Pulmonary artery endothelial cell (primary cell): ENCODE measurements at places on chromosomes 12 and 14. TPM values are rescaled to one million over a fixed set of nuclear protein-coding genes. Genes with fewer than 3 reads are reported as not detected.

The RTN1 gene
- total RNA-seq = 0.78 and 1.5 TPM in 2 replicates

The CCDC77 gene
- total RNA-seq = 9.2 and 10.0 TPM in 2 replicates

The OR6C2 gene
- total RNA-seq = not detected in 2 replicates

DNA sequence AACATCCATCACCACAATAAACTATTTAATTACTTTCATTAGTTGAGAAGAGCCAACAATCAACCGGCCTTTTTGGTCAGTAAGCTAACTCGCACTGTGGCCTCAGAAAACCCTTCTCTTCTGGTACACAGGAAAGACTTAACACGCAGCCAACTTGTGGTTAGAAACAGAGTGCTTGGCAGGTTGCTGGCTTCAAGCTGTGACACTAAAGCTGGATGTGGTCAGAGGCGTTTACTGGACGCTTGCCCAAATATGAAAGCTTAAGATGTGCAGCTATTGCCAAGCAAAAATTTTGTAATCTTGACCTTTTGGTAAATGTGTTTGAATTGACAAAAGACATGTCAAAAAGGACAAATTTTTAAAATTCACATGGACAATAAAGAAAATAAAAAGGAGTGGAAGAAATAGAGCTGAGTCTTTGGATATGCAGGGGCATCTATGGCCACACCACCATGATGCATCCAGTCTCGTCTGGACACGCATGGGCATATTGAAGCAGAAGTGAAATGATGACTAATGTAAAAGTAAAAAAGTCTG is 2.6 kb upstream of the KLRK1 start:
- DNase-seq = peak; percentile 54

The ANO6 gene
- 72.0 and 73.8 TPM in 2 replicates for total RNA-seq

- no peak for DNase-seq
Observed at GRCh38 chr14:55329999-55330710, 58.9 kb downstream of the FBXO34 start.

DNA sequence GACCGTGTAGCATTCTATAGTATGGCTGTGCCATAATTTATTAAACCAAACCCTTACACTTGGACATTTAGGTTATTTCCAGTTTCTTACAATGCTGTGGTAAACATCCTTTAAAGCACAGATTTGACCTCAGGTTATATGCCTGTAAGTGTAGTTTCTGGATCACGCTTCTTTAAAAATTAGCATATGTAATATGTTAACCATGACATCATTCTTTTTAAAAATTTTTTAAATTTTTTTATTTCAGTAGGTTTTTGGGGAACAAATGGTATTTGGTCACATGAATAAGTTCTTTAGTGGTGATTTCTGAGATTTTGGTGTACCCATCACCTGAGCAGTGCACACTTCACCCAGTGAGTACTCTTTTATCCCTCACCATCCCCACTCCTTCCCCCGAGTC is 18.3 kb downstream of the SAMD4A start:
- DNase-seq = no peak

The GPR132 gene
- total RNA-seq = 0.07 TPM in 1 of 2 replicates, not detected in the other
